ENCODE measurements at places on chromosomes 5 and 9.

DNA sequence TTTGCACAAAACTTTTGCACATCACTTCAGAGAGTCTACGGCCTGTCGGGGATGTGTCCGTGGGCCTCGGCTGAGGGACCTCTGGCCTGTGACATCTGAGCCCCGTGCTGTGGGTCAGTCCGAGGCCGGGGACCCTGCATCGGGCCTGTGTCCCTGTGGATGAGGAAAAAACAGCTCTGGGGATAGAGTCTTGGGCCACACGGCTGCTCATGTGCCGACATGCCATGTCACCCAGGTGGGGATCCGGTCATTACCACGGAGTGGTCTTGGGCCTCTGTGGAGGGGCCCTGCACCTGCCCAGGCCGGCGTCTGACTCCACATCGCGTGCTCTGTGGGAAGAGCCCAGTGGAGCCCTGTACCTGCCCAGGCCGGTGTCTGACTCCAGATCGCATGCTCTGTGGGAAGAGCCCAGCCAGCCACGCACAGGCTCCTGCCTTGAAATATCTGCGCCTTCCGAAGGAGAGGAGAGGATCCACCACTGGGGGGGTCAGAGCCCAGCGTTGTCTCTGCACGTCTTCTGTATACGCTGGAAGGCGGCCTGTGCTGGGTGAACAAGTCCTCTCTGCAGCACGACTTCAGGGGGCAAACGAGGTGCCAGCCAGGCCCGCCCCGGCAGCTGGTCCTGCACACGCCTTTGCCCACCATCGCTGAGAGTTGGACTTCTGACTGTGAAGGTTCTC, 27.5 kb upstream of the IRX4 start:
- no peak for DNase-seq

DNA sequence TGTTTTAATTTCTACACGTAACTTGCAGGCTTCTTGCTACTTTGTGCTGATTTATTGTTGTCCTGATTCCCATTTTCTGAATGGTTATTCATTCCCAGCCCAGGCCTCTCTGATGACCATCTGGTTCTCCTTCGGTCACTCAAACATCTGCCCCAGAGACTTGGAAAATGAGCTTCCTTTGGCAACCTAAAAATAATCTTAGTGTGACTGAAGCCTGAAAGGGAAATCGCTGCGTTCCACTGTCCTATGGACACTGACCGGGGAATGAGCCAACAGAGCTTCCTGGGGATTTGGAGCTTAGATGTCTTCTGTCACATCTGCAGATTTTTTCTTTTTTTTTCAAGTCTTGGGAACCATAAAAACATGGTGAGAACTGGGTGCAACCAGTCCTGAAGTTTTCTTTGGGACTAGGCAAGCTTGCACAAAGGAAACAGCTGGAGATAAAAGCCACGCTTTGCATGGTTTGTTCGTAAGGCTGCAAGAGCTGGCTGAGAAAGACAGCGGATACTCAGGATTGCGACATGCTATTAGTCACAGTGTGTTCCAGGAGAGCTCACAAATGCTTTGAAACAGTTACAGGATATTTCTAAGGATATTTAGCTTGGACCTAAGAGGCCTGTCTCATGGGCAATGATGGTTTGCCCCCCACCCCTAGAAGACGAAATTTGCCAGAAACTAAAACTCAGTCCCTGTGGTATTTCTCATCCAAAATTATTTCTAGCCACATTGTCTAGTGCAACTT, 146.2 kb downstream of the GOLPH3 start:
- DNase-seq: no peak

DNA sequence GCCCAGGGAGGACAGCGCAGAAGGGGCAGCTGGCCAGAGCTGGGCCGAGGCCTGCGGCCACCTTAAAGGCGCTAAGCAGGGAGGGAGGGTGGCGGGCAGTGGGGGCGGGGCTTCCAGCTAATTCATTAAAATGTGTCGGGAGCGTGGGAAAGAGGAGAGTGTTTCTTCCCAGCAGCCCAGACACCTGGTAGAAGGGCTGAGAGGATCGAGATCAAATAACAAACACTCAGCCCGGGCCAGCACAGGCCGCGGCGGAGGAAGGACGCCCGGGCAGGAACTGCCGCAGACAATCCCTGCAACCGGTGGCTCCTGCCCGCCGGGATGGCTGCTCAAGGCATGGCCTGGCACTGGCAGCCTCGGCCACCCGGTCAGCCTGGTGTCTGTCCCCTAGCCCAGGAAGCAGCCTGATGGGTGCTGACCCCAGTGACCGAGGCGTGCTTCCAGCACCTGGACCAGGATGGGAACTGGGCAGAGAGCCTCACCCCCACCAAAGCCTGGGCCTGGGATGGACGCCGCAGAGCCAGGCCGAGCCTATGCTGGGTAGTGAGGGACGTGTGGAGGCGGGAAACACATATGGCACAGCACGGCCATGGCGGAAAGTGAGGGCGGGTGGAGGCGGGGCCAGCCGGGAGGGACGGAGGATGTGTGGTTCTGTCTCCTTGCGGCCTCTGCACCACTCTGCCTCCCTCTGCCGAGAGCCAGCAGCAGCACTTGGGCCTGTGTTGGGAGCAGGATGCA, 3.2 kb upstream of the NRARP start:
- DNase-seq: peak; percentile 67

GRCh38 chr5:88190106-88190834, 78.4 kb downstream of the TMEM161B start:
- DNase-seq: no peak
